ENCODE measurements at places on chromosomes 3 and 15.

DNA sequence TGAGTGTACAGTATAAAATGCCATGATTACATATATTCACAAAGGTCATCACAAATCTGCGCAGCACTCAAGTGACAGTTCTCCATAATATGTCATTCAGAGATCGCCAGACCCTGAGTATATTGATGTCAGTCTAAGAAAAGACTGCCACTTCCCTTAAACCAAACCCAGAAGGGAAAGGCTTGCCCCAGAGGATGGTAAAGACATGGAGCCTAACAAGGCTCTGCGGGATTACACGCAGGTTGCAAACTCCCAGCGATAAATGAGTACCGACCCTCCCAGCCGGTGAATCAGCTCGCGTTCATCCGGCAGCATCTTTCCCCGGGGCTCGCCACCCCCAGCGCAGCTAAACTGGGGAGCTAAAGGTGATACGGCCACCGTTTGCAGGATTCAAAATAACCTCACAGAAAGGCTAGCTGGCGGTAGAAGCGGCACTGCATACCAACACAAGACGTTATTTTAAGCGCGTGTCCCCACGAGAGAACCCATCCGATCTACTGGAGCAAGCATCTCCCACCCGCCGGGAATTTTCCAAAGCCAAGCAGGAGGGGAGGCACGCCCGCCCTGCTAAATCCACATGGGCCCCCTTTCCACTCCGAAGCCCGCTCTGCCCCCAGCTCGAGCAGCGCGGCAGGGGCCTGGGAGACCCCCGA lies 643 bp downstream of the MYO5A start:
- DNase-seq, result no peak

DNA sequence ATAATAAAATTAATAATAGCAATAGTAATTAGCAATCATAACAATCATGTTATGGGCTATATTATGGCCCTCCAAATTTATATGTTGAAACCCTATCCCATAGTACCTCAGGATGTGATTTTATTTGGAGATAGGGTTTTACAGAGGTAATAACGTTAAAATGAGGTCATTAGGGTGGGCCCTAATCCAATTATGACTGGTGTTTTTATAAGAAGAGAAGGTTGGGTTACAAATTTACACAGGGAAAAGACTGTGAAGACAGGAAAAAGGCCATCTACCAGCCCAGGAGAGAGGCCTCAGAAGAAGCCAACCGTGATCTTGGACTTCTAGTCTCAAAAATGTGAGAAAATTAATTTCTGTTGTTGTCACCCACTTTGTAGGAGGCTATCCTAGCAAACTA lies 353.1 kb downstream of the CHL1 start:
- DNase-seq, result no peak

DNA sequence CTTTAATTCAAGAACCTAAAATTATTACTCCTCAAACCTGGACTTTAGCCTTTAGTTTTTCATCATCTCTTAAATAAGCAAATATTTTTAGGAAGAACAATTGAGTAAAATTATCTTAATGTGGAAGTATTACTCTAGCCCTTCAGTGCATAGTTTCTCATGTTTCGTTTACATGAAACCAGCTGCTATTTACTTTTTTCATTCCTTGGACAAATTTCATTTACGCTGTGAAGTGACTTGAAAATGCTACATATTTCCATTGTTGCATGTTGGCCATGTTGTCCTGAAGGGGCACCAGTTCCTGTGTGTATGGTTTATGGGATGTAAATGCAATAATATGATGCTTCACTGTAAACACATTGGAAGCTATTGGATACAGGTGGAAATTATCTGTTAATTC lies 49.9 kb downstream of the SLC25A26 start:
- DNase-seq, result no peak

DNA sequence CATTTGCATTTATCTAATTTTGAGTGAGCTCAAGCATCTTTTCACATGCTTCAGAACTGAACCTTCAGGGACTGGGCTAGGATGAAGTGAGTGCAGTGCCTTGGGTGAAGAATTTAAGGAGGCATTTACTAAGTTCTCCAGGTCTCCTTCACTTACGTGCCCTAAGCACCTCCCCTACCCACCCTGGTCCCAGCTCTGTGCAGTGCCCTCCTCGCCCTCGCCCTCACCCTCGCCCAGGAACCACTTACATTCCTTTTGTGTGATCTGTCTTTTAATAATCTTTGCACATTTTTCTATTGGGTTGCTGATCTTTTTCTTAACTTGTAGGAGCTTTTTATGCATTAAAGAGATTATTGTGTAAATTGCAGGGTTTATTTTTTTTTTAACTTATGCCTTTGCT lies 322.6 kb downstream of the THSD4 start:
- DNase-seq, result no peak

GRCh38 chr3:73036694-73037591 lies 24.5 kb upstream of the EBLN2 start:
- DNase-seq, result no peak

GRCh38 chr3:101809178-101810021 lies 30.4 kb downstream of the NXPE3 start:
- DNase-seq, result peak; percentile 54

DNA sequence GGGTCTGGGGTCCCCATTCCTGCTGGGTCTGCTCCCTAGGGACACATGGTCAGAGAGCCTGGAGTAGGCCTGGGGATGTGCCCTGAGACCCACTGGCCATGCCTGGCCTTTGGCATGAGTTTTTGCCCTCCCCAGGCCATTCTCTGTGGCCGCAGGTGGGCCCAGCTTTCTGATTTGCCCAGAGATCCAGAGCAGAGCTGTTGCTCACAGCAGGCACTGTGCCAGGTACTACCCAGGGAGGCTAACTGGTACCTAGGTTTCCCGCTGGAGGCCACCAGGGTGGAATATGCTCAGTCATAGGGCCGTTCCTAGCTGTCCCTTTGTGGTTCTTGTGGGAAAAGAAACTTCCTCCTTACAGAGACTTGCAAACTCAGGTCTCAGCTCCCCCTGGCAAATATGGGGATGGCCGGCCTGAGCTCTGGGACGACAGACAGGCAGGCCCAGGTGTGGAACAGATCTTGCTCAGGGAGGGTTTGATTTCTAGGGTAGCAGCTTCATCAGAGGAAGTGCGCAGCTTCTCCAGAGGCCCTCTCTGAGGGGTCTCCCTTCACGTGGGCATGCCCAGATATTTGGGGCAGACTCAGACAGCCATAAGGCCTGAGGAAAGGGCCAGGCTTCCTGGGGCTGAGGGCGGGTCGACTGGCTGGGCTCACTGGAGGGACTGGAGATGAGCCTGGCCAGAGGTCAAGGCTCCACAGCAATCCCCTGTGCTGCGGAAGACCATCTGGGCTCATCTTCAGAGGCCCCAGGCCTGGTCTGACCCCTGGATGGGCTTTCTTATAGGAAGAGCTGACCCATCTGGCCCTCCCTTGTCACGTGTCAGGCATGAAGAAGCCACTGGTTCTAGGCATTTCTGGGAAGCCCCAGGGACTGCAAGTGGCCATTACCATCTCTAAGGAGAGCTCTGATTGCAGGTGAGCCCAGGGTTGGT lies 28.0 kb downstream of the ACAA1 start:
- DNase-seq, result no peak

GRCh38 chr3:184186902-184187207 lies 856 bp downstream of the ABCF3 start:
- DNase-seq, result no peak

- DNase-seq, result no peak
Measured at GRCh38 chr15:80992441-80992840, 2.8 kb upstream of the MESD start.

GRCh38 chr3:55445551-55445950 lies 41.6 kb downstream of the WNT5A start:
- DNase-seq, result no peak

DNA sequence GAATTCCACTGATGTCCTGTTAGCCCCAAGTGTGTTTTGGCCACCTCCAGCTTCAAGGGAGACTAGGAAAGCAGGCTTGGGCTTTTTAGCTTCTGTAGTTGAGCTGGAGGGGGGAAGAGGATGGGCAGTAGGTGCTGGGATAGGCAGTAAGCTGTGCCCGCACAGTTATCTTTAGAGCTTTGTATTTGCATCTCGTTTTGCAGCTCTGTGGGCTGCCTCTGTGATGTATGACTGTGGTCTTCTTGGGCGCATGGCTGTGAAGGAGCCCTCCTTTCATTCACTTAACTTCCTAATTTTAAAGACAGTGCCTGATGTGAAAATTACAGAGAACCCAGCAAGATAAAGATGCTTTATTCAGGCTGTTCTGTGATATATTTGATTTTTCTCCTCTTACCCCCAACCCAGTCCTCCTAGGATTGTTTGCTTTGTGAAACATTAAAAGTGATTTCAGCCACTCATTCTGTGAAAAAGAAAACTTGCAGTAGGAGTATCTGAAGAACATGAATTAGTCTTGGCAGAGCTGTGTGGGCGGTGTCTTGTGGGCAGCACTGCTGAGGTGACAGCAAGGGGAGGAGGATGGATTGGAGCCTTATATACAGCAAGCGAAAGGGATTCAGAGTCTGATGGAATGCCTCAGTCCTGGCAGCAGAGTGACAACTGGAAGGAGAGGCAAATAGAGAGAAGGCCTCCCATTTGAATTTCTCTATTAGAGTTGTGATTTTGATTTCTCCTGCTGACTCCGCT lies 74.3 kb downstream of the LARS2 start:
- DNase-seq, result no peak

- no peak for DNase-seq
Measured at GRCh38 chr3:76372497-76372896, 587.1 kb upstream of the ZNF717 start.

- DNase-seq, result no peak
Measured at GRCh38 chr15:45546789-45547188, 24.2 kb upstream of the SLC30A4 start.
